Inflammatory macrophage treated with lipopolysaccharide for 4 hours (primary cell): ENCODE measurements at places on chromosomes 3 and 15.
A peak's percentile ranks its signal among the peaks of the same experiment; 100 is the strongest.

GRCh38 chr3:183975981-183976662 is 41.6 kb downstream of the ABCC5 start:
- peak; percentile 10 for DNase-seq

DNA sequence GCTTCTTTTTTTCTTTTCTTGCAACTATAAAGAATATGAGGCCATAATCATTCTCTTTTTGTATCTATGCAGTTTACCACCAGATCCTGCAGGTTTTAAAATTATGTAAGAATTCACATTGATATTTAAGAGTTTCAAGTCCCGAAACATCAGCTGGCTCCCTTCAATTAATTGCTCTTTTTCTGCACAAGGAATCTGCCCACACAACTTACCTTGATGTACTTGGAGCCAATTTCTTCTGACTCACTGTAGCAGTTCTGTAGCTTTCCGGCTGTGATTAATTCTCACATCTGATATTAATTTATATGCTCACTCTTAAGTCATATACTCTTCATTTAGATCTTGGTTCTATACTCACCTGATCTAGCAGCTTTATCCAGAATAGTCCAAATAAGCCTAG is 781.8 kb downstream of the CADM2 start:
- DNase-seq = no peak

DNA sequence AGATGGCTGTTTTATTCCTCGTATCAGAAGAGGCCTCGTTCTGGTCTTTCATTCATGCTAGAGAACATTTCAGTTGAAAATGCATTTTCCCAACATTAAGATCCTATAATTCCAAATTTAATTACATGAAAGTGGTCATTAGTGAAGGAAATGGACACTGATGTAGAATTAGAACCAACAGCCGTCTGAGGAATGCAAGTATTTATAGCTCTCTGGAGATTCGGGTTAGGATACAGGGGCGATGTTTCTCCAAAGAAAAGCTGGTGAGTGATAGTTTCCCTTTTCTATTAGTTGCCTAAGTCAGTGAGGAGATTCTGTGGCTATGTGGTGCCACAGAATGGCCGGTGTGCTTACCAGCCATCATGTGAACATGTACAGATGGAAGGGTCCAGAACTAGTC is 109.0 kb upstream of the IL12A start:
- DNase-seq = no peak

- no peak for DNase-seq
These were observed 57.4 kb downstream of the CDAN1 start for GRCh38 chr15:42679285-42680141.

DNA sequence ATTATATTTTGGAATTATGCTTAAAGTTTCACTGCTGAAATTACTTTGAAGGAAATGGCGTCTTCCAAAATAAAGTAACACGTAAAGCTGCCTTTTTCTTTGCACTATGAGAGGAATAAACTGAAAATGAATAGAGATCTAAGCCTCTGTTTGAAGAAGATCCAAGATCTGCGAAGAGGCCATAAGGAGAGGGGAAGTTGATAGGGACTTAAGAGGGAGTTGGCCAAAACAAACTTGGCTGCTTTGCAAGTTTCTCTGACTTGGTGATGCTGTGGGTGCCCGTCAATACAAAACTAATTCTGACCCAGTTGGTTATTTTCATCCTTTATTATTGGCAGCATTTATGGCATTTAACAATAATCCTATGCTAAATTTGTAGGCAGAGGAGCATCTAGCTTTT is 190.2 kb upstream of the GBE1 start:
- DNase-seq = no peak

DNA sequence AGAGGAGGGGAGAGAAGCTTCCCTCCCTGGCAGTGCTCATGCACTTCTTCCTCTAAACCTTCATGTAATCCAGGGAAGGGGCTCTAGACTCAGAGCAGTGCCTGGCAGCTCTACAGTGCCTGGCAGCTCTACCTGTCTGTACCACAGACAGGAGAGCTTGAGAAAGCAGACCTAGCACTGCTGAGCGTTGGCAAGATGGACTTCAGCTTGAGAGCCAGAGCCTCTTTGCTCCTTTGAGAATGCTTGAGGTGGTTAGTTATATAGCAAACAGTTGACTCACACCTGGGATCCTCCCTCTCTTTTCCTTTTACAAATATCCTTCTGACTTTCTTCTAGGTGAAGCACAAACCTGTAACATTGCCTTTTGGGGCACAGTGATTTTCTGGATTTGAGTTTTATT is 20.9 kb downstream of the FBXO22 start:
- DNase-seq = no peak

- peak; percentile 71 for DNase-seq
These were observed 754 bp downstream of the B3GNT5 start for GRCh38 chr3:183253528-183254486.

- DNase-seq = peak; percentile 30
These were observed 182.8 kb downstream of the TLE3 start for GRCh38 chr15:69914960-69915359.

DNA sequence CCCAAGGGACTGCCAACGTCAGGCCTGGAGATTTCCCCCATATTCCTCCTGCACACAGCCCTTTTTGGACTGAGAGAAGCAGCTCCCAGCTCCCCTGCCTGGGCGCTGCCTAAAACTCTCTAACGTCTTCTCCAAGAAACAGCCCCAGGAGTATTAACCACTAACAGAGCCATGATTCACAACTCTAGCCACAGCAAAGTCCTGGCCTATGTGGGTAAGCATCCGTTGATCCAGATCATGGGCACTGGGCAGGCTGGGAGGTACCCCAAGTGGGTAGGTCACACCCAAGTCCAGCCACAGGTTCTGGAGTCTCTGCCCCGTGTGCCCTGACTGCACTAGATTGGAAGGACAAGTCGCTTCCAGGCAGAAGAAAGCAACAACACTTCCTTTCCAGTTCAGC is 31.9 kb downstream of the NBEAL2 start:
- DNase-seq = no peak

GRCh38 chr15:29612701-29613100 is 209.6 kb downstream of the TJP1 start:
- DNase-seq = no peak

DNA sequence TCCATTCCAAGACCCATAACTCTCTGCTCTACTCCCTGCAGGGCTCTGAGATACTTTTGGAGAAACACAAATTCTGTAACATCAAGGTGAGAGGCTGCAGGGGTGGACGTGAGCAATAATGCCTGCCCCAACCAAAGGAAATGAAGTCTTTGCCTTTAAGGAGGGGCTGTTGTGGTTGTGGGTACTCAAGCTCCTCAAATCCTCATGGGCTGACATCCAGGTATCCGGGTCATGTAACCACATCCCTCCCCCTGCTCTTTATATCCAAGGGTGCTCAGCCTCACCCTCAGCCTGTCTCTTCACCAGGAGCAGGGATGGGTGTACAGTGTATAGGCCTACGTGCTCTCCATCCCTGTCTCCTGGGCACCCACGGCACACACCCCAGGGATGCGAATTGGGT is 32.3 kb downstream of the NOX5 start:
- DNase-seq = no peak

DNA sequence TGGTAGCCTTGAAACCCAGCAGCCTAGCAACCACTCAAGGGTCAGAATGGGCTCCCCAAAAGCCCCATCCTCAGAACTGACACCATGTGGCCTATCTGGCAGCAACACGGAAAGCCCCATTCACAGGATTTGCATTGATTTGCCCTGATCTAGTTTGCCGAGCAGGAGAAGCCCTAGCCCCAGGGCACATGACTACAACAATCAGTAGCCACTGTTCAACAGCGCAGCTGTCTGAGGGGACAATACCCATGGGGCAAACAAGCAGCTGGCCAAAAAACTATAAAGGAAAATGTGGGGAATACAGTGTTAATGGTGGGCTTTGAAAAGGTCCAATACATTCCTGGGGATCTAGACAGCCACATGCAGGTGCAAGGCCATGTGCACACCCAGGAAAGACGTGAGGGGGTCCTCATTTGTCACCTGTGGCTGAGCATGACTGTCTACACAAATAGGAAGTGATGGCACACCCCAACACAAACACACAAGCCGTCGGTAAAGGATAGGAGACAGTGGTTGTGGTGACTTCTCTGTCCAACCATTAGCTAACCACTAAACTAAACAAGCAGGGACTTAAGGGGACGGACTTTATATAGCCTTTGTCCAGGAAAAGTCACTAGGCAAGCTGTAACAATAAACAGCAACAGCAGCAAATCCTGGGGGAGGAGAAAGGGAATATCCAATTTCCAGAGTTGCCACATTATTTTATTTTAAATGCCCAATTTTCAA is 113.7 kb downstream of the LRIG1 start:
- no peak for DNase-seq

DNA sequence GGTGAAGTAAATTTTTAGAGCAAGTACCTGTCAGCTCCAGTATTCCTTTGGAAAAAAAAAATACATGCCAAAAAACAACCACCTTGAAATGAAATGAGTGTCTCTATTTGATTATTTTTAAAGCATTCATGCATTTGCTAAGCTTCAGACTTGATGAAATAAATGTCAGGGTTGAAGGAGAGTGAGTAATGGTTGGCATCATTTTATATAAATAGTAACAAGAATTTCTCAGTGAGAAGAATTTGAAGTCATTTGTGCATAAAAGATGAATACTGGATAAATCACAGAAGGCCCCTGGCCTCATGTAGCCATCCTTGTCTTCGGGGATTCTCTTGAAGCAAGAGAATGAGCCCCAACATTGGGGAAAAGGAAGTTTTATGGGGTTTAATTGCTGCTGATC is 318.4 kb downstream of the LPP start:
- DNase-seq = no peak

GRCh38 chr3:170753421-170754310 is 116.3 kb downstream of the RPL22L1 start:
- DNase-seq = no peak

DNA sequence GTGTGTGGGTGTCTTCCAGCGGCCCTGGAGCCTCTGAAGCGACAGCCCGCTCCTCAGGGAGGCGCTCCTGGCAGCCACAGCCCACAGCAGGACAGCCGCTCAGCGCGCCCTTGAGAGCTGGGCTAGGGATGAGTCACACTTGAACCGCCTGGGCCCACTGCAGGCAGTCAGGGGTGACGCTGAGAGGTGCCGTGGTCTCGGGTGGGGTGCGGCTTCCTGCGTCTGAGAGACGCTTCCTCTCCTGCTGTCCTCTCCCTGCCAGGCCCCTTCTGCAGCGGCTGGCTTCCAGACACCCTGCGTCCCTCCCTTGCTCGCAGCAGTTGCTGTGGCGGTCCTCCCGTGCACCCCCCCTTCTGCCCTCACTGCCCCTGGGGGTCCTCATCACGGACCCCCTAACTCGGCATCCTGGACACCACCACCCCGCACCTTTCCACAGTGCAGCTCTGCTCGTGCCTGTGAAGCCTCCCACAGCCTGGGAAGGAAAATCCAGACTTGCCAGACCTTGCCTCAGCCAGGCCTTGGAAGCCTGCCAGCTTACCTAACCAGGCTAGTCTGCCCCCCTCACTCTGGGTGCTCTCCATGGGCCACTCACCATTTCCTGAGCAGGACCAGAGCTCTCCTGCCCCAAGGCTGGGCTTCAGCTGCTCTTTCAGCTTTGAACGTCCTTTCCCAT is 1.1 kb upstream of the SPTBN5 start:
- peak; percentile 80 for DNase-seq

DNA sequence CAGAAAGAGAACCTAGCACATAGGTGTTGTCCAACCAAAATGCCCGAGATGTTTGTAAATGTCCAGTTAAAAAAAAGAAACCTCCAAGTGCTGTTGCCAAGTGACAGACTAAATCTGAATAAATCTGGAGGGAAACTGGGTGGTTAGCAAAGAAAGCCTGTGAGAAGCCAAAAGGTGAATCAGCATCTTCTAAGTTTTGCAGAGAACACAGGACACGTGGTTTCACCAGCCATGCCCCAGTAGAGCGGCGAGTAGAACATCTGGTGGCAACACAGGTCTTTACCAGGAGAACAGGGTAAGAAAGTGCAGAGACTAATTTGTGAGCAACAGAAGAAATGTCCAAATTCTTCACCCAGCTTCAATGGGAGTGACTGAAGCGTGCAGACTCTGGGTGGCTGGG is 986.0 kb downstream of the ROBO2 start:
- no peak for DNase-seq

GRCh38 chr3:25915673-25916072 is 125.8 kb downstream of the OXSM start:
- no peak for DNase-seq

DNA sequence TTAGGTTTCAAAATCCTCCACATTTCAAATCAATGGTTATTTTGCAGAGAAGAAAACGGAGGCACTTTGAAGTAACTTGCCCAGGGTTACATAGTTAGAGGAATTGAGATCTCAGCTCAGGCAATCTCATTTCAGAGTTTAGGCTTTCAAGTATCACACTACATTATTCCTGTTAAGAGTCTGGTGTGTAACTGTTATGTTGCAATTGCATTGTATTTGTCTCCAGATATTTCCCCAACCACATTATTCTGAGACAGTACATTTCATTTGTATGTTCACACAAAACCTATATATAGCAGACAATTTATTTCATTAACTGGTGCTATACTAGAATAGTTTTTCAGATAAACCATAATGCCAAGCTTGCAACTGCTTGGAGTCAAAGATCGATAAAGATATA is 154.2 kb upstream of the TSPAN3 start:
- no peak for DNase-seq

- DNase-seq = no peak
These were observed 183.7 kb downstream of the DPH6 start for GRCh38 chr15:35362195-35362829.

DNA sequence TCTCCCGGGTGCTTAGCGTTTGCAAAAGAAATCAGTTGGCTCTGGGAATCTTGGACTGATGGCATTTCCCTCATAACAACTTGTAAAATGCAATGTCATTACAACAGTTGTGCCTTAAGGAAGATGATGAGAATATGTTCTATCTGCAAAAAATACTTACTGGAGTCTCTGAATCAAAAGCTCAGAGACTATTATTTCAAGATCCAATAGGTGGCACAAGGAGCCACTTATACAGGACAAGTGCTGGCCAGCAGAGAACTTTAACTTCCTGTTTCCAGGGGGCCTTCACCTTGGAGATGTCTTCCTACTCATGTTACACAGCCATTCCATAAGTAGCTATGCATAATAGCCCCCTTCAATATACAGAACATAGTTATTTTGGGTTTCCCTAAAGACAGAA is 8.9 kb upstream of the RPS27L start:
- DNase-seq = peak; percentile 60

DNA sequence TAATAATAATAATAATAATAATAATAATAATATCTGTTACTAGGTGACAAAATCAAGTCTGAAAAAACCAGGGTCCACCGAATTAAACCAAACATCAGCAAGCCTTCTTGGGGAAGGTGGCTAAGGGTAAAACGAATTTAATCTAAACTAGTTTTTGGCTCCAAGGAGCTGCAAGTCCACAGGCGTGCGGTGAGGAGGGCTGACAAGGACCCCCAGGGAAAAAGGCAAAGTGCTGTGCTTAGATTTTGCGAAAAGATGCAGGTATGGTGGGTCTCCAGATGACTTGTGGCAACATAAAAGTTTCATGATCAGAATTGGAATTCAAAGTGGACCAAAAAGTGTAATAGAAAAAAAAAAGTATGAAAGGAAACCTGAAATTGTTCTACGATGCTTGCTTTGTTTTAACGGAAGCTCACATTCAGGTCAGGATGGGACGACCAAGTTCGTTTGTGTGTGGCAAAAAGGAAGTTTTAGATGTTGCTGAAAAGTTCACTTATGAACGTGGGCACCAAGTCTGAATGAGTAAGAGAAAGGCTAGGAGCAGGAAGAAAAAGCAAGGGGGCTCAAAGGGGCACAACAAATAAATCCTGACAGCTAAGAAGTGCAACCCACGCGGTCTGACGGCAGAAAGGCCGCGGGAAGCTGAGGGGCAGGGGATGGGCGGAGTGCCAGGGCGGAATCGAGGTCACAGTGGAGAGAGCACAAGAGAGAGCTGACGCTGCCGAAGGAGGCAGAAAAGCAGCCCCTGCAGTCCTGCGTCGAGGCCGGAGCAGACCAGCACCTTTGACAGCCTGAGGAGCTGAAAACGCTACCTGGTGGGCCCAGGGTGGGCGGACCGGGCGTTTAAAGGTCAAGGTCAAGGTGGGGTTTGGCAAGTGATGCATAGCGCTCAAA is 1.1 kb downstream of the WDR82 start:
- peak; percentile 71 for DNase-seq
